ENCODE measurements at places on chromosomes 16 and 17.

DNA sequence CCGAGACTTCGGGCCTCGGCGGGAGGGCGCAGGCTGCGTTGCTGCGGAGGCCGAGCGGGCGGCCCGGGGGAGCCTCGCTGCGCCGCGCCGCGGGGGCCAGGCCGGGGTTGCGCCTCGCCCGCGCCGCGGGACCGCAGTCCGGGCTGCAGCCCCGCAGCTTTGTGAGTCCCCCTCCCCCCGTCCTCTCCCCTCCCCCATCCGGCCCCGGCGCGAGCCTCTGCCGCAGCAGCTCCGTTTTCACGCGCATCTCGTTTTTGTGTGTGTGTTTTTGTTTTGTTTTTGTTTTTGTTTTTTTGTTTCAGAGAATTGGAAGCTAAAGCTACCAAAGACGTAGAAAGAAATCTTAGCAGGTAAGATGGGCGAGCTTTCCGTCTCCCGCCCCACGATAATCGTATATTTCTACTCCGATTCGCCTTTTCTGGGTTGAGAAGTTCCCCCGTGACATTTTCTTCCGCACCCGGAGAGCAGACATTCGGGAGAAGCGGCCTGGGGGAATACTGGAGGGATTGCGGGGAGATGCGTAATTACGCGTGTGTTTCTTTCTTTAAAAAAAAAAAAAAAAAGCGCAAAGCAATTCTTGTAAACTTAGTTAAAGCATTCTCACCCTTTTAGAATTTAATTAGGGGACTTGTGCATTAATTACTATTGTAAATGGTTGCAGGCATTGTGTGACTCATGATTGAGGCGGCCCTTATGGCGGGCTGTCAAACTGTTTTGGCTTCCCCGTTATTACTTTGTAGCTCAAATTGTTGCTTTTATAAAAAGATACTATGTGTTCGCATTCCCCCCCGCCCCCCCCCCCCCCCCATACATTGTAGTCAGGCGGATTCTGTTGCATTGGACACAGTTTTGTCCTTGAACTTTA, 732 bp downstream of the TNRC6A start:
- DNase-seq = no peak

- DNase-seq = no peak
These were observed 38.1 kb downstream of the CDRT15 start for GRCh38 chr17:14198575-14198974.

GRCh38 chr16:53745753-53746266, 41.9 kb downstream of the FTO start:
- no peak for DNase-seq

GRCh38 chr16:9567666-9568065, 476.2 kb downstream of the HAPSTR1 start:
- no peak for DNase-seq

GRCh38 chr17:61863801-61864126, 436 bp upstream of the BRIP1 start:
- DNase-seq = no peak

- no peak for DNase-seq
These were observed 26.6 kb downstream of the MRC2 start for GRCh38 chr17:62653826-62654761.

GRCh38 chr16:50267151-50267631, 840 bp downstream of the ADCY7 start:
- DNase-seq = no peak

- no peak for DNase-seq
These were observed 46.3 kb upstream of the ZCCHC14 start for GRCh38 chr16:87539113-87539512.

DNA sequence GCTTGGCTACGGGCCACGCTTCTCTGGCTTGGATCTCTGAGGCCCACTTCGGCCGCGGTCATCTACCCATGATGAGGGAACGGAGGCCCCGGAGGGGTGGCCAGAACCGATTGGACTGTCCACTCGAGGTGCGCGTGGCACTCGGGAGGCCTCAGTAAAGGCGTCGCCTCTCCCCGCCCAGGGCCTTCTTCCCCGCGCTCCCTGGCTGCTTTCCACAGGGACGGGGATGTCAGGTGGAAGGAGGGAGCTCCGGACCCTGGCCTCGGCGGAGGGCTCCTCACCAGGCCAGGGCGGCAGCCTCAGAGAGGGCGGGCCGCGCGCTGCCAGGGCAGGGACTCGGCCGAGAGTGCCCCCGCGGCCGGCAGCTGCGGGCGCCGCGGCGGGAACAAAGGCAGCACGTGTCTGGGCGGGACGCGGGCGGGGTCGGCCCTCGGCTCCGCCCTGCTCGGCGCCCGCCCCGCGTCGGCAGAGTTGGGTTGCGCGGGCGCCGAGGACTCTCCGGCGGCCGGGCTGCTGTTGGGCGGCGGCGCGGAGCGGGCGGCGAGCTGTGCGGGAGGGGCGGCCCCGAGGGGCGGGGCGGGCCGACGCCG, 587 bp upstream of the CDK5R1 start:
- DNase-seq = peak; percentile 48

DNA sequence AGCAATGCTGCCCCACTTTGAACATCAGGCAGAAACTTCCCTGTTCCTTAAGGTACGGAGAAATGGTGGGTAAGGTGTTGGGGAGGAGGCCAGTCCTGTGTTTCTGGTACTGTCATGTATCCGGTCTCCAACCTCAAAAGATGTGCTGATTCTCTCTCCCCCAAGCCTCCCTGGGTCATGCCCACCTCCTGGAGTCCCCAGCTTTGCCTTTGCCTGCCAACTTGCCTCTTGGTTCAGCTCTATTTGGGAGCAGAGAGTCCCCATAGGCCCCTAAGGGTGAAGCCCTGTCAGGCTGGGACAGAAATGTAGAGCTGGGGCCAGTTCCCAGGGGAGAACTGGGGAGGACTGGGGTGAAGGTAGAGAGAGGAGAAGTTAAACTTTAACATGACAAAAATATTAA, 1.6 kb upstream of the TBX21 start:
- DNase-seq = no peak

DNA sequence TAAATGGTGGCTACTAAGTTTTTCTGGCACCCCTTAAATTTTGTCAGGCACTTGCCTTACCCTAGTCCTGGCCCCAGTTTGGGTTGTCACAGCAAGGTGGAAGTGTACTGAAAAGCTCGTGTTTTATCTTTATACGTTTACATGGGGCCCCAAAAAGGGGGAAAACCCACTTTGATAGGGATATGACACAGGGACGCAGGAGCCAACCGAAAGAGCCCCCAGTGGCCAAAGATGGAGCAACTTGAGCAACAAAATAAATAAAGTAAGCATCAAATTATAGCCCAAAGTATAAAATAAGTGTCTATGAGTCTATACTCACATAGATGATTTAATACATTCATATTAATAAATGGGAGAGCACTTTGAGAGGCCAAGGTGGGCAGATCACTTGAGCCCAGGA, 5.0 kb upstream of the CETP start:
- DNase-seq = no peak

DNA sequence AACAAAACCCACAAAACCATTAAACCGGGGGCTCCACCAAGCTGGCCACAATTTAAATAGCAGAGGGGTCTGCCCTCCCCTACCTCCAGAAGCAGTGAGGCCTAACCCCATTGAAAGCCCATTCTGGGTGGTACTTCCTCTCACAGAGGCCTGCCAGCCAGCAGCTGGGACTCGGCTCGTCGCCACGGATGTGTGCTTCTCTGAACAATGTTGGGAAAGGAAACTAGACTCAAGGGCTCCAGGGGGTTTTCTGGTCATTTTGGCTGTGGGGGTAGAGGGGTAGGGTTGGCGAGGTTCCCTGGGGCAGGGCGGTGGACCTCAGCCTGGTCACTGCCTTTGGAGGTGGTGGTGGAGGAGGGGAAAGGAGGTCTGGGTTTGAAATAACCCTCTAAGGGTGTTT, 4.7 kb upstream of the PLCG2 start:
- no peak for DNase-seq

DNA sequence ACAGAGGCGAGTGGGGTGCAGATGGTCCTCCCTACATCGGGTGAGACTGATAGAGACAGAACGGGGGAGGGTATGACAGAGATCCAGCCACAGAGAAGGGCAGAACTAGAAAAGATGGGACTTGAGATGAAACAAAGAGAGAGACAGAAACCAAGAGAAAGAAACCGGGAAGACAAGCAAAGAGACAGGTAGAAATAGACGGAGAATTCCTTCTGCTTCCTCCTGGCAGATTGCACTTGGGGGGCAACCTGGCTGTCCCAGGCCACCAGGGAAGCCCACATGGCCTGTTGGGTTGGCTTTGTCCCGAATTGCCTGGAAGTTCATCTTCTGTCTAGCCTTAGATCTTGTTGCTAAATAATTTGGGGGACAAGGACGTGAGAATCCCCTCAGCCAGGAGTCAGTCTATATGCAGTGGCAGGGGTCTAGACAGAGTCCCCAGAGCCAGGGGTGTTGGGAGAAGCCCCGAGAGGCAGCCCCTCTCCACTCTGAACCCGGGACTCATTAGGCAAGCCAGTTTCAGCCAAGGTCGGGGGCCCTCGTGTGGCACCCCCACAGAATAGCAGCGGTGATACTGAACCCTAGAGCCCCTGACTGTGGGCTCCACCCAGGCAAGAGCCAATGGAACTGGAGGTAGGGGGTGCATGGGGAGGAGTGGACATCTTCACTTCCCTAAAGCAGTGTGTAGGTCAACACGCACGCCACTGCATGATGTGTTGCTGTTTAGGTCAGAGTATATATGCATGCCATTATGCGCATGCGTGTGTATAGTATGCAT, 627 bp upstream of the TSPOAP1 start:
- DNase-seq = peak; percentile 70

- DNase-seq = no peak
These were observed 12.9 kb downstream of the MAP1LC3B start for GRCh38 chr16:87404764-87405625.

DNA sequence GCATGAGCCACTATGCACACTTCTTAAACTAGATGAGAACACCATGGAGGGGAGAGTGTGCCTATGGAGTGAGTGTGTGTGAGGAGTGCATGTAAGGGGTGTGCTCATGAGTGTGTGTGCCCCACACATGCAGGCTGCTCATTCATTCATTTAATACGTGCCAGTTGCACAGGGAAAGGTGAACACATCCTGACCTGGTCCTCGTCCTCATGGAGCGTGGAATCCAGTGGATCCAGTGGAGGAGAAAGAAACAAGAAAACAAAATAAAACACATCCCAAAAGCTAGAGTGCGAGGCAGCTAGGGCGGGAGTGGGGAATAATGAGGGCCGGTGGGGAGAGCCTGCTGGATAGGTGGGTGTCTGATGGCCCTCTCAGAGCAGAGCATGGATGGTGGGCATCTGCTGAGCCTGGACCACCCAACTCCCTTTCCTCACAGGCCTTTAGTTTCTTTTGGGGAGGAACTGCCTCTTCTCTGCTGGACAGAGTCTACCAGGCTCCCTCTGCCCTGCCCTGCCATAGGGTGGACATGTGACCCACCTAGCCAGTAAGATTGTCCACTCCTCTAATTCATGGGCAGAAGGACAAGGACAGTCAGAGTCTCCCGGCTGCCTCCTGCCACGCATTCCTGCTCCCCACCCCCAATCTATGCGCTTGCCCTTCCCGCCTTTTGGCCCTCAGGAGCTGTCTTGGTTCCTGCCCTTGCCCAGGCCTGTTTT, 204.3 kb downstream of the RAB11FIP4 start:
- no peak for DNase-seq

- no peak for DNase-seq
These were observed 471.4 kb upstream of the RBFOX1 start for GRCh38 chr16:6861135-6861814.

GRCh38 chr16:19907161-19907992, 22.7 kb upstream of the GPRC5B start:
- DNase-seq = peak; percentile 51

- no peak for DNase-seq
These were observed 109.5 kb upstream of the CORO6 start for GRCh38 chr17:29732209-29732608.

GRCh38 chr17:16486373-16487250, 5.4 kb downstream of the LRRC75A start:
- no peak for DNase-seq

GRCh38 chr17:64780096-64781013, 118.2 kb upstream of the SMURF2 start:
- peak; percentile 48 for DNase-seq

DNA sequence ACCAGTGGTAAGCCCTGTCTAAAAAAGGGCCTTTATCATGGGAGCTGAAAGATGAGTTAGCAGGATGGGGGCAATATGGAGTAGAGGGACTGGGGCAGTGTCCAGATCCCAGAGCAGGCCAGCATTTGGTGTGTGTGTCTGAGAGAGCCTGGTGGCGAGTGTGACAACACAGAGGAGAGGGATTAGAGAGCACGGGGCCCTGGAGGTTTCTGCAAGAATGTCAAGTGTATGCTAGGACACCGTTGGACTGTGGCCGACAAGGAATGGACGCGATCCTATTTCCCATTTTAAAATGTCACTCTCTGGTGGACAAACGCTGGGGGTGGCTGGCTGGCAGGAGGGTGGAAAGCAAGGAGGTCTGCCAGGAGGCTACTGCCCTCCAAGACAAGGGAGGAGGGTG, 12.4 kb downstream of the TAC4 start:
- DNase-seq = no peak

GRCh38 chr16:49639739-49640431, 216.0 kb downstream of the ZNF423 start:
- DNase-seq = no peak

DNA sequence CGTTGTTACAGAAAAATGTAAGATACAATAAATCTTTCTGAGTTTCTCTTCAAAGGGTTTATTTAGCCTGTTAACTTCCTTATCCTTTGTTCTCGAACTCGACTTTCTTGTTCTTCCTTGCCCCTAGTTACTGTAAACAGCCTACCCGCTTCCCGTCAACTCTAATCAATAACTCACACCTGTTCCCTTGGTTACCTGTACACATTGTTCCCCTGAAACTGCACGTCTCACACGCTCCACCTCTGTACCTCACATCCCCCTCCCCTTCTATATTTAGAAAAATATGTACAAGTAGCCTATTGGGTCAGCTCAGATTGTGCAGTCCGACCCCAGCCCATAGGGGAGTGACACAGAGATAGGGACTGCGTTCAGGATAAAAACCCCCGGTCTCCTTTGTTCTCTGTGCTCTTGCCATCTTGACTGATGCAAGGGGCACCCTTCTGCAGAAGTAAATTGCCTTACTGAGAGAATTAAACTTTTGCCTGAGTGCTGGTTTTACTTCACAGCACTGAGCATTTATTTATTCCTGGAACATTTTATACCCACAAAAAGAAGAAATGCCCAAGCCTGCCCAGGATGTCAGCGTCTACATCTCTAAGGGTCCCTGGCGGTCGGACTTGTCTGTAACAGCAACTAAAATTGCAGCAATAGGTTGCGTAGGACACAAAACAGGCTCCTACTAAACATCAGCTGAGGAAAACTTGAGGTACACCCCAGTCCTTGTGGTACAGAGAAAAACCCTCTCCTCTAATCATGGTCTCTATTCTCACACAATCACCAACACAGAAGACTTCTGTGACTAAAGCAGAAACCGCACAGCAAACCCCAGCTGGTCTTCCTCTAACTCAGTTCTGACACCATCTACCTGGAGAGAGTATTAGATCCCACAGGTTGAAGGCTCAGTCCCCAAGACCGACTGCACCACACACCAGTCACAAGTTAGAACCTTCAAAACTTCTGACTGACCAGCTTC, 11.3 kb downstream of the WDR45B start:
- DNase-seq = no peak

GRCh38 chr17:5526821-5527598, 40.6 kb downstream of the MIS12 start:
- DNase-seq = peak; percentile 7

- no peak for DNase-seq
These were observed 1.8 kb upstream of the TMEM88 start for GRCh38 chr17:7852919-7853690.
